ENCODE measurements at places on chromosomes 3 and 15.

DNA sequence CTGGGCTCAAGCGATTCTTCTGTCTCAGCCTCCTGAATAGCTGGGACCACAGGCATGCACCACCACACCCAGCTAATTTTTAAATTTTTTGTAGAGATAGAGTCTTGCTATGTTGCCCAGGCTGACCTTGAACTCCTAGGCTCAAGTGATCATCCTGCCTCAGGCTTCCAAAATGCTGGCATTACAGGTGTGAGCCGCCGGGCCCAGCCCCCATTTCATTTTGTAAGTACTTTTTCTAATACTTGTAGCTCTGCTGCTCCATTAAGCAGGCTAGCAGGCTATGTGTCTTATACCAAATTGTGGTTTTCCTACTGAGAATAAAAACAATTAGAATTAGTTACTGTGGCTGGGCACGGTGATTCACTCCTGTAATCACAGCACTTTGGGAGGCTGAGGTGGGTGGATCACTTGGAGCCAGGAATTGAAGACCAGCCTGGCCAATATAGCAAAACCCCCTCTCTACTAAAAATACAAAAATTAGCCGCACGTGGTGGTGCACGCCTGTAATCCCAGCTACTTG, 22.4 kb downstream of the NIPA1 start:
- no peak for DNase-seq

DNA sequence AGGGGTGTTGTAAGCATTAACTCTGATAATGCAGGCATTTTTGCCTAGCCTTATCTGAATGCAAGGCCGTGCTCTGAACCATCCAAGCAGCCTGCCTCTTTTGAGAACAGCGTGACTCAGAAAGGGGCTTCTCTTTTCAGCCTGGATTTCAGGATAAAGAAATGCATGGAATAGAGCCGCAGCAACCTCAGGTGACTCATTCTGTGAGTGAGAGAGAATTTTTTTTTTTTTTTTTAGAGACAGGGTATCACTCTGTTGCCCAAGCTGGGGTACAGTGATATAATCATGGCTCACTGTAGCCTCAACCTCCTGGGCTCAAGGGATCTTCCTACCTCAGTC, 20.6 kb upstream of the PDE8A start:
- no peak for DNase-seq

- DNase-seq: no peak
These were observed 684 bp downstream of the CAPN3 start for GRCh38 chr15:42359985-42360384.

GRCh38 chr3:130609166-130609979, 92.4 kb downstream of the COL6A6 start:
- peak; percentile 97 for DNase-seq

- no peak for DNase-seq
These were observed 11.4 kb downstream of the ZFAND6 start for GRCh38 chr15:80070840-80071239.

GRCh38 chr3:139653582-139653981, 24.2 kb downstream of the NMNAT3 start:
- no peak for DNase-seq

DNA sequence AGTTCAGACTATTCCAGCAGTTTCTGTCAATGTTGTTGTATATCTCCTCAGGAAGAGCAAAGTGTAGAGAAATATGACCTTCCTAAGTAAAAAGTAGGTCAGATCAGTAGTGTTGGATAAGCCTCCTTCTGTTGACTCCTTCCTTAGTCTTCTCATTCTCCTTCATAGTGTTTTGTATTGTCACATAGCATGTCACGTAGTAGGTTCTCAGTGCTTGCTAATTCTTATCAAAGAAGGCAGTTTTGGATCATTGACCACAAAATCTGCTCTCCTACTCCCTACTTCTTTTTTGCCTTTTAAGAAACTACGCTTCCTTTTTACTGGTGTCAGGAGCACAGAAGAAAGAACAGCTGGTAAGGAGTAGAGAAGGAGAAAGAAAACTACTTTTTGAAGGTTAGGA, 1.0 kb upstream of the MGA start:
- DNase-seq: no peak

DNA sequence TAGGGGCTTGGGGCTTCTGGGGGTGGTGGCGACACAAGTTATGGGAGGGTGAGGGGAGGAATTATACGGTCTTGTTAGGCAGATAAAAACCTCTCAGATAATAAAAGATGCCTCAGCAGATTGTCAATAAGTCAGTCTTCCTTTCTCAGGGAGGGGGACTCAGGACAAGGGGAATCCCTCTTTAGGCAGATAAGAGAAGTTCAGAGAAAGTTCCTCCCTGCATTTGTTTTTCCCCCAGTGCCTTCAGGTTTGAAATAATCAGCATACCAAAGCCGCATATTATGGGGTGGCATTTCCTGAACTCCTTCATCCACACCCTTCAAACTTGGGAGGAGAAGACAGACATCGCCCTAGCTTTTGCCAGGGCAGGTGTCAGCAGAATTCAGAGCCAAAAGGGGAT, 8.5 kb downstream of the PPCDC start:
- DNase-seq: no peak

DNA sequence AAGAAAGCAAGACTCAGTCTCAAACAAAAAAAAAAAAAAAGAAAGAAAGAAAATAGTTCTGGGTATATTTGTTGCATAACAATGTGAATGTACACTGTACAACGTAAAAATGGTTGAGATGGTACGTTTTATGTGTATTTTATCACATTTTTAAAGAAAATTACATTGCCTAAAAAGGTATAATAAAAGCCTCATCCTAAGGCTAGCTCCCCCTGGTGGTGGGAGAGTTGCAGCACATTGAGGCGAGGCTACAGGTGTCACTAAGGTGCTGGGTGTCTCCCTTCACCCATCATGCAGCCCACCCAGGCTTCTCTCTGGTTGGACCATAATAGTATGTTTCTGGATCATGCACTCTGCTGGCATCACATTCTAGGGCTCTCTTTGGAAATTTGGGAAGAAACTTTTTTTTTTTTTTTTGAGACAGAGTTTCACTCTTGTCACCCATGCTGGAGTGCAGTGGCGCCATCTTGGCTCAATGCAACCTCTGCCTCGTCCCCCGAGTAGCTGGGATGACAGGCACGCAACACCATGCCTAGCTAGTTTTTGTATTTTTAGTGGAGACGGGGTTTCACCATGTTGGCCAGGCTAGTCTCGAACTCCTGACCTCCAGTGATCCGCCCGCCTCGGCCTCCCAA, 12.4 kb upstream of the RAB11A start:
- DNase-seq: no peak

DNA sequence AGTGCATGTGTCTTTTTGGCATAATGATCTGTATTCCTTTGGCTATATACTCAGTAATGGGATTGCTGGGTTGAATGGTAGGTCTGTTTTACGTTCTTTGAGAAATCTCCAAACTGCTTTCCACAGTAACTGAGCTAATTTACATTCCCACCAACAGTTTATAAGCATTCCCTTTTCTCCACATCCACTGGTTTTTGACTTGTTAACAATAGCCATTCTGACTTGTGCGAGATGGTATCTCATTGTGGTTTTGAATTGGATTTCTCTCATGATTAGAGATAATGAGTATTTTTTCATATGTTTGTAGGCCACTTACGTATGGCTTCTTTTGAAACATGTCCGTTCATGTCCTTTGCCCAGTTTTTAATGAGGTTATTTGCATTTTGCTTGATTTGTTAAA, 117.7 kb downstream of the CHCHD4 start:
- DNase-seq: no peak

DNA sequence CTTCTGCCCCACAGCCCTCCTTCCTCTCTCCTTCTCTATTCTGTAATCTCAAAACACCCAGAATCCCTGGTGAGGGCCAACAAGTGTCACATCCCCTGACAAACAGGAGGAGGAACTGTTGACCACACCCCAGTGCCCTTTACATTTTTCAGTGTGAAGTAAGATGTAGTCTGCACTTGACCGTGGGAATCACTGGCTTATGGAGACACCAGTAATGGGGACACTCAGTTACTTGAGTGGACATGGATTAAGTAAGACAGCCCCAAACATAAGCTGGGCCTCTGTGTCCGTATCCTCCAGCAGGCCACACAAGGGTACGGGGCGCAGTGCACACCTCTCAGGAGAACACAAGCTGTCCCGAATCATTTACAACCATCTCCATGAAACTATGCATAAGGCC, 28.4 kb upstream of the LIMD1 start:
- DNase-seq: no peak

DNA sequence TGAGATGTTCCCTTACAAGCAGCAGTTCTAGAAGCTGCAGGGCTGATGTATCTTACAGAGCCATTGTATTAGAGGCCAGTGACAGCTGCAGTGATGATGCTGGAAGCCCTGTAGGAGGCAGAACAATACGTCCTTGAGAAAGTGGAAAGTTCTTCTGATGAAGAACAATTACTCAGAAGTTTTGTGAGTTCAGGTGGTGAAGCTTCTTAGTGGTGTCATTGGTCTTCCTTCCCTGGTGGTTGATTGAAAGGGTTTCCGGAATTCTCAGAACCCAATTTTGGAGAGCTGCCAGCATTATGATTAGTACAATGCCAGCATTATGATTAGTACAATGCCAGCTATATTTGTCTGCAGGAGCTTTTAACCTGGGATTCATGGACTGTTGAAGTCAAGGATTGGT, 356.4 kb downstream of the MFSD1 start:
- no peak for DNase-seq

DNA sequence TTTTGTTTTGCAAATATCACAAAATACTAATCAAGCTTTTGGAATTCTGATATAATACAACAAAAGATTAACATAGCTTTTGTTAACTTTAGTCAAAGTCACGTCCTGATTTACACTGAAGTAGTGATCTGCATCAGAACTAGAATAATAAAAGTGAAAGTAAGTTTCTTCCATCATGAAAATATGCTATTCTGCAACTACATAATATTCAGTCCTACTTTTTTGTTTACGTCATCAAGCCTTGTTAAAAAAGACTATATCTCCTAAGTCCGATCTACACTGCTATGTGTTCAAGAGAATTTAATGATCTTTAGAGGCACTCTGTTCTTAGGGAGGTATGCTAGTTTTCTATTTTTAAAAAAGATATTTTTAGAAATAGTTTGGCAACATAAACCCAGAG, 330.1 kb downstream of the ARPP21 start:
- DNase-seq: no peak

DNA sequence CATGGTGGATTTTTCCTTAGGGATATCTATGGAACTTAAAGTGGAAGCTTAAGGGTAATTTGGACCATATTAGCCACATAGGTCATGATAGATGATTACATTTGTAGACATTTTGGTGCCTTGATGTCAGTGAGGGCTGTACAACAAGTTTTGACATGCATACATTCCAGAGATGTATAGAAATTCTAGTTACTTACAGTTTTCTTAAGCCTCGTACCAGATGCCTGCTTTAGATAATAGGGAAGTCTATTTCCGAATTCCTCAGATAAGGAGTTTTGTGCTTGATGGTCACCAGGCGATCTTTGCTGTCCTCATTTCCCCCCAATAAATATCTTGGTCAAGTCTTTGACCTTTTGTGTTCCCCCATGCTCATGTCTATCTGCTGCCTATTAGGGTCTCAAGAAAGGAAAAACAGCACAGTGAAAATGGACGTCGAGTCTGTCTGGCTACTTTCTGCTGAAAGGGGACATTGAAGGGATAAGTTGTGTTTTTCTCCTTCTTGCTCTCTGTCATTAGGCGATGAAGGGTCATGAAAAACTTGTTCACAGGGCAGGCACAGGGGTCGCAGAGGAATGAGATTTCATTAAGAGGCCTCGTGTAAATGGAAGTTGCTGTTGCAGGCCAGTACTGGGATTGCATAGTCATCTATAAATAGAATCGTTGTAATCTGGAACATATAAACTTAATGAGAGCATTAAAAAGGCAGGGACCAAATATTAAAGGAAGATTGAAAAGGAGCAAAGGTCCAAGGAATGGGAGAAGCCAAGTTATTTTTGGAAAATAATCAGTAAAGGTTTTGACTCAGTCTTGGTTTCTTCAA, 20.0 kb upstream of the SENP7 start:
- DNase-seq: no peak

GRCh38 chr3:62255758-62256157, 117.6 kb downstream of the FEZF2 start:
- no peak for DNase-seq

DNA sequence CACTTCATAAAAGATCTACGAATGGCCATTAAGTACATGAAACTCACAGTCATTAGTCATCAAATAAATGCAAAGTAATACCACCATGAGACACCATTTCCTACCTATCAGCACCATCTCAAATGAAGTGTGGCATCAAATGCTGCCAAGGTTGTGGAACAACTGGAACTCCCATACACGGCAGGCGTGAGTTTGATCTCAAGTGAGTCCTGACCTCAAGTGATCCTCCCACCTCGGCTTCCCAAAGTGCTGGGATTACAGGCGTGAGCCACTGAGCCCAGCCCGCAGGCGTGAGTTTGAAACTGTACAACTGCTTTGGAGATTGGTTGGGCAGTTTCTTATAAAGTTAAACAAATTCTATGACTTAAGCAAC, 28.8 kb upstream of the HDAC11 start:
- no peak for DNase-seq

DNA sequence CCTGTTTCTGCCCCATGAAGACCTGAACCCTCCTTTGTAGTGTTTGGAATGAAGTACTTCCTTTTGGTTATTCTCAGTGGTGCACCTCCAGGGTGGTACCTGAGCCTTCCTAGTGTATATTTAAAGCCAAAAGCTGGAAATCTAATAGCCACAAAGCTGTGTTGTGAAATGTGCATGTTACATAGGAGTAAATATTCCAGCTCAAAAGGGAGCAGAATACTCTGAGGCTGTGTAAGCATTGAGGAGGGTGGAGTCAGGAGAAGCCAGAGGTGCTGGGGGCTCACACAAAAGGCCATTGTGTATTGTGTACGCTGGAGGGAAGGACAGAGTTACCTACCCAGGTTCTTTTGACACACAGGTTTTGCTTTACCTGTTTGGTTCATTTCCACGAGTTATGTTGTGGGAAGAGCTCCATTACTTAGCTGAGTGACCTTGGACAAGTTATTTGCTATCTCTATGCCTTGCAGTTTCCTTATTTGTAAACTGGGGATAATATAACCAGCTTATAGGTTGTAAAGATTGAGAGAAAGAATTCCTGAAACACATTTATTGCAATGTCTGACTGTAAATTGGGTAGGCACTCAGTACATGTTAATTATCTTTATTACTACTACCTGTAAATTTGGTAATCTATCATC, 24.7 kb downstream of the GPR171 start:
- DNase-seq: no peak

DNA sequence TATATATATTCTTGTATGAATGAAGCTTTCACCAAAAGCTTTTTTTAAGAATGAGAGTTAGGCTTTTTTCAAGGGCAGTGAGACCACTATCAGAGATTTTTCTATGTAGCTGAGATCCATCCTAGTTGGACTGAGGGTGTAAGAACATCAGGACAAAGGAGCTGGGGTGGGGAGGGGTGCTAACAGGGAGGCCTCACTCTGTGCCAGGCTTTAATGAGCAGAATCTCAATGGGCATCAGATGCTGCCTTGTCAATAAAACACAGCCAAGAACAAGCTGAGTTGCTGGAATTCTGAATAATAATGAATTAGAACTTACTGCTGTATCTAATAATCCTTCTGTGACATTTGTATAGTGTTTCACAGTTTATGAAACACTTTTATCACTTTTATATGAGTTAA, 41.4 kb upstream of the USP3 start:
- no peak for DNase-seq
